ENCODE measurements at places on chromosomes 7 and 10.

DNA sequence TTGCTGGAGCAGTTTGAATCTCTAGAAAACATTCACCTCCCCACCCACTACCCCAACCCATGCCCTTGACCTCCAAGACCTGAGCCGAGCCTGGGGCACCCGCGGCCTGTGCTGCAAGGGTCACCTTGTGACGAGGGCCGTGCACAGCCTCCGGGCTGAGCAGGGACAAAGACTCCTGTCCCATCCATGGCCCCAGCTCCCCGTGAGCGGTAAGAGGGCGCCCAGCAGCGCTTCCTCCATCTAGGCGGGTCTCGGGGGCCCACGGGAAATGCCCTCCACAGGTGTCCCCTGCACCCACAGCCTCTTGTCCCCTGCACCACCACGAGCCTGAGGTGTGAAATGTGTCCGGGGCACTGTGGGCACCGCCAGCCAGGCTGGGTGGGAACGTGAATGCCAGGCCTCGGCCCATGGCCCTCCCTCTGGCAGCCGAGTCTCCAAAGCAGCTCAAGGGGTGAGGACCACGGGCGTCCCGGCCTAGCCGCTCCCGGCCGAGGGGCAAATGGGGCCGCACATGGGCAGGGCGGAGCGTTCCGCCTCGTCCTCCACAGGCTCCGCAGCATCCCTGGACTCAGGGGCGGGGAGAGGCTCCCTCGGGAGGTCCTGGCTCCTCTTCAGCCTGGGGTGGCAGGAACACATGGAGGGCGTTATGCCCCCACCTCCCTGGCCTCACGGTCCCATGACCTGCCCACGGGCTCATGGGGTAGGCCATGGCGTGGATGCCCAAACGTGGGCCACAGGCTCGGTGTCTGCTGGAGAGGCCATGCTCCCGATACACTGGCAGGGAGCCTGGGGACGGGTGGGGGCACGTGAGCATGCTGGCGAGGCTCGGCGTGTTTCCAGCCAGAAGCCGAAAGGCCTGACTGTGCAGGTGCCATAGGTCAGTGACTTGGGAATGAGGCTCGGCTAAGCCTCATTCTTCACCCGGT, 21.1 kb downstream of the DPYSL4 start:
- no peak for DNase-seq

DNA sequence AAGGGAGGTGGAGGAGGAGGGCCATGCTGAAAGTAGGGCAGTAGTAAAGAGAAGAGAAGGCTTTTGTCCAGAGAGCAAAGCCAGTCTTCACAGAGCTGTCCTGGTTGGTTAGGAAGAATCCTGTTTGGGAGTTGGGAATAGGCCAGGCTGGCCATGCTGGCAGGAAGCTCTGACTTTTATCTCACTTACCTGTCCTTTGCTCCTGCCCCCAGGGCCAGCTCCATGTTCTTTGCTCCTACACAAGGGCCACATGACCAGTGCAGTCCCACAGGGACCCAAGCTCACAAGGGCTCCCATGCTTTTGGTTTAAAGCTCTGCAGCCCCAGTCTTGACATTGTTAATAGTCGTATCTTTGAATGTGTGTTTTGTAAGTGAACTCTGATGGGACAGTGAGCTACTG, 161.6 kb upstream of the KMT2E start:
- no peak for DNase-seq

DNA sequence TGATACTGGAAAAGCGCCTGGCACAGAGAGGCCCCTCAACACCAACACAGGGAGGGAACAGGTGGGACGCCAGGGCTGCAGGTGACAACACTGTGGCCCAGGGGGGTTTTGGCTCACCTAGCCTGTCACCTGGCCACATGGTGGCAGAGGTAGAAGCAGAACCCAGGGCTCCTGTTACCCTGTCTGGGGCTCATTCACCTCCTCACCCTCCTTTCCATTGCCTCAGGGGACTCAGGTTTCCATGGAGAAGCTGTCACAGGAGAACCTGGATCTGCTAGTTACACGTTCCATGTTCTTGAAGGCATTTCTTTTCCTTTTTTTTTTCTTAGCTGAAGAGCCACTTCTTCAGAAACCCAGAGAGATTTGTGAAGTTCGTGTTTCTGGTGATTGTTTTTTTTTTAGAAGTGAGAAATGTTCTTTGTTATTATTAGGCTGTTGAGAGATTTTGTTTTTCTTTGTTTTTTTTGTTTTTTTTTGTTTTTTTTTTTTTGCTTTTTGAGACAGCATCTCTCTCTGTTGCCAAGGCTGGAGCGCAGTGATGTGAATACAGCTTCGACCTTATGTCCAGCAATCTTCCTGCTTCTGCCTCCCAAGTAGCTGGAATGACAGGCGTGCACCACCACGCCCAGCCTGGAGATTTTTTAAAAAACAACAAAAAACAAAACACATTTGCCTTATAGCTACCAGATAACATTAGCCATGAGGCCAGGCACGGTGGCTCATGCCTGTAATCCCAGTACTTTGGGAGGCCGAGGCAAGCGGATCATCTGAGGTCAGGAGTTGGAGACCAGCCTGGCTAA, 16.0 kb downstream of the DENND2A start:
- DNase-seq = no peak

GRCh38 chr10:112366992-112367391, 6.9 kb upstream of the ACSL5 start:
- no peak for DNase-seq

DNA sequence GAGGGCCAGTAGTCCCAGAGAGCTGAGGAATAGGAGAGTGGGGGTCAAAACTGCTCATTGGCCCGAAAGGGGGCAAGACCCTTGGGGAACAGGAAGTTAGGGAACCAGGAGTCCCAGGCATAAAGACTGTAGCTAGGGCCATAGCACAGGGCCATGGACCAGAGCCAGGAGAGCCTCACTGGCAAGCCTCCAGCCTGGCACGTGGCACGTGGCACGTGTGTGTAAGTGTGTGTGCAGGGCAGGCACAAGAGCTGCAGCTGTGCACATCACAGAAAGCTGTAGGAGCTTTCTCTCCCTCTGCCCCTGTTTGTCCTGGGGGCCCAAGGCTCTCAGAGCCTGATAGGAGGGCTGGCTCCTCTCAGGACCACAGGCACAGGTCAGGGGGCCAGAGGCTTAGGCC, 47.8 kb upstream of the SLF2 start:
- no peak for DNase-seq

DNA sequence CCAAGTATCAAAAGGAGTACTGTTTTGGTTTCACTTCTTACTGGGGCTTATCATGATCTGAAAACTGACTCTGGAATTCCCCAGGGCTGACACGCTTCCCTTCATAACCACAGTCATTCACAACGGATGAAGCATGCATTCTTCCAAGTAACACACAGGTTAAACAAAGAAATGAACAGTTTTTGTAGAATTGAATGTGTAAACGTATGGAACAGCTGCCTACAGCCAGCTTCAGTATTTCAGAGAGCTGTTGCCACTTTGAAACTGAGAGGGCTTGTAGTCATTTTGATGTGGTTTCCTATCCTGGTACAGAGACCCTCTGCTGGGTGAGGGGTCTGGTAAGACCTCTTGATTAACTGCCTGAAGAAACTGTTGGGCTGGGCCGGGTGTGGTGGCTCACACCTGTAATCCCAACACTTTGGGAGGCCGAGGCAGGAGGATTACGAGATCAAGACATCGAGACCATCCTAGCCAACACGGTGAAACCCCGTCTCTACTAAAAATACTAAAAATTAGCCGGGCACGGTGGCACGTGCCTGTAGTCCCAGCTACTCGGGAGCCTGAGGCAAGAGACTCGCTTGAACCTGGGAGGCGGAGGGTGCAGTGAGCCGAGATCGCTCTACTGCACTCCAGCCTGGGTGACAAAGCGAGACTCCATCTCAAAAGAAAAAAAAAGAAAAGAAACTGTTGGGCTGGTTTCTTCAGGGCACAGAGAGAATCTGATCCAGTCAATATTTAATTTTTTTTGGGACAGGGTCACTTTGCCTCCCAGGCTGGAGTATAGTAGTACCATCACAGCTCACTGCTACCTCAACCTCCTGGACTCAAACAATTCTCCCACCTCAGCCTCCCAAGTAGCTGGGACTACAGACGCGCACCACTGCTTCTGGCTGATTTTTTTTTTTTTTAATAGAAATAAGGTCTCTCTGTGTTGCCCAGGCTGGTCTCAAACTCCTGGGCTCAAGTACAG, 4.7 kb downstream of the NFE2L3 start:
- no peak for DNase-seq

GRCh38 chr7:50553973-50554372, 11.2 kb downstream of the DDC start:
- DNase-seq = no peak

DNA sequence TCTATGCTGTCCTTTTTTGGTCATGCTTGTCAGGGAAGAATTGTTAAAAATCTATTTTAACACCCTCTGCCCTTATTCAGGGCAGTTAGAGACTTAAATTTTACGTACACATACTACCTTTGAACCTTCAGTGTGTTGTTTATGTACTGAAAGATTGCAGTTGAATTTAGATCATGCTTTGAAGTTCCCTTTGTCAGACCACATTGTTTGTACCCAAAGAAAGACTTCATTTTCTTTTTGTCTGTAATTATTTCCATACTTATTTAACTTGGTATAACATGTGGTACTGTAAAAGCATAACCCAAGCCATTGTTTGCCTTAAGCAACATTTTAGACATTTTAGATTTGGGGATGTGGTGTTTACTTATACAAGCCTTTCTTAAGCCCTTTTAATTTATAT, 96.1 kb downstream of the MMRN2 start:
- DNase-seq = no peak

- no peak for DNase-seq
These were observed at the start of gene PTPRZ1 for GRCh38 chr7:121872831-121873288. TSS of gene PTPRZ1 (plus strand) at chr7:121873161. CDS start at chr7:121873500, 339 bp downstream.

DNA sequence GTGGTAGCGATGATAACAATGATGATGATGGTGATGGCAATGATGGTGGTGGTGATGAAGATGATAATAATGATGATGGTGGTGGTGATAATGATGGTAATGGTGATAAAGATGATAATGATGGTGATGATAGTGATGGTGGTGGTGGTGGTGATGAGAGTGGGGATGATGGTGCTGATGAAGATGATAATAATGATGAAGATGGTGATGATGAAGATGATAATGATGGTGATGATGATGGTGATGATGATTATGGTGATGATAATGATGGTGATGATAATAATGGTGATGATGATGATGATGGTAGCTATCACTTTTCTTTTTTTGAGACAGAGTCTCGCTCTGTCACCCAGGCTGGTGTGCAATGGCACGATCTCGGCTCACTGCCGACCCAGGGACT, 144.5 kb upstream of the PCBD1 start:
- no peak for DNase-seq

DNA sequence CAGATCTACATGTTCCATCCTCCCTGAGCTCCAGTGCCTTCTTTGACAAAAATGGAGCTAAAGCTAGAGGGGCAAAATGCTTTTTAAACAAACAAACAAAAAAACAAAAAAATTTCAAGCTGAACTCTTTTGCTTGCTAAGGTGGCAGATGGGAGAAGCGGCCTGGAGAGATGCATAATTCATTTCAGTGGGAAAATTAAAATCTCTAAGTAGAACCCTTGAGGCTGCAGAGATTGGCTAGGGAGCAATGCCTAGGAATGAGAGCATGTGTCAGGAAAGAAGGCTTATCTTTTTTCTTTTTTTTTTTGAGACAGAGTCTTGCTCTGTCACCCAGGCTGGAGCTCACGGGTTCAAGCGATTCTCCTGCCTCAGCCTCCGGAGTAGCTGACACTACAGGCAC, 46.4 kb upstream of the SAMD8 start:
- DNase-seq = no peak

GRCh38 chr10:122176232-122177213, 94.6 kb upstream of the BTBD16 start:
- DNase-seq = no peak

DNA sequence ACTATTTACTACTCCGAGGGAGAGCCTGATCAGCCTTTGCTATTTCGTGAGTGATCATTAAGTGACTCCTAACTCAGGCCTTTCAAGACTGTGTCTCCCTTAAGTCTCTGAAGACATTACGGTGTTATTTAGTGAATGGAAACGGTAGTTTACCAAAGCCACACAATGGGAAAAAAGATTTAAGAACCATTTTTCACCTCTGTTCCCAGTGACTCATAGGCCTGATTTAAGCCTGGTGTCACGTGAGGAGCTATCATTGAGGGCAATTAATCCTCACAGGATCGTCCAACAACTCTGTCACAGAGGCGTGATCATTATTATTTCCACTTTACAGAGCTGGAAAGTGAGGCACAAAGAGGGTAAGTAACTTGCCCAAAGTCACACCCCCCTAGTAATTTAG, 20.3 kb downstream of the C10orf90 start:
- no peak for DNase-seq

DNA sequence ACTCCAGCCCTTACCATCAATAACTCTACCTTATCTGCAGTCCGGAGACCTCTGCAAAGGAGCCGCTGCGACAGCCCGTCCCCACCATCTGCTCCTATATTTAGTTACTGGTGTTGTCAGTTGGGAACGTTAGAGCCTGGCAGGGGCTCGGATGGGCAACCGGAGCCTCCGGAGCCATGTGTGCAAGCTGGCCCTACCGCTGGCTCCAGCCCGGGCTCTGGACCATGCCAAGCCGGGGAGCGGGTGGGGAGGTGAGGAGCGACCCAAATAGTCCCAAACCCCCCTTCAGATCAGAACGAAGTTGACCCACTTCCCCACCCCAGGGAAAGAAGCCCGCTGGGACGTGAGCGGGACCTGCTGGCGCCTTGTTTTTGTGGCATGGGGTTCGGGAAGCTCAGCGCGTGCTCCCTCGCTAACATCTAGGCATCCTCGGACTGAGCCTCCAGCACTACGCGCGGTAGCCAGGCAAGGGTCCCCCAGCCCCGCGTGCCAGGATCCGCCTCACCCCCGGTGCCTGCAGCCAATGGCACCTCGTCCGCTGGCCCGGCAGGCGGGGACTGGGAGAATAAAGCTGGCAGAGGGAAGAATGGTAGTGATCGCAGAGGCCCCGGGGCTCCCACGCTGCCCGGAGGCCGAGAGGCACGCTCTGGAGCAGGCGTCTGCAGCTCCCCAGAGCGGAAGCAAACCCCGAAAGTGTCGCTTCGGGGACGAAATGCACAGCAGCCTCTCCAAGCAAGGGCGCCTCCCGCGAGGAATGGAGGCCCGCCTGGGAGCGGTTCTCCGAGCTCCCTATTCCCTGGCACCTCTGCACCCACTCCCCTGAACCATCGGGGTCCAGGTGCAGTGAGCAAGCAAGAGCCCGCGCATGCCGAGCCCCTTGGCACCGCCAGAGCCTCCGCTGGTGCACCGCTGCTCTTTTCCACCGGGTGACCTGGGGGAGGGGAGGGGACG, 679 bp downstream of the LRRC20 start:
- no peak for DNase-seq

GRCh38 chr7:90244565-90244908, 437 bp upstream of the CFAP69 start:
- no peak for DNase-seq

GRCh38 chr10:129381741-129382140, 85.3 kb upstream of the MGMT start:
- DNase-seq = no peak

DNA sequence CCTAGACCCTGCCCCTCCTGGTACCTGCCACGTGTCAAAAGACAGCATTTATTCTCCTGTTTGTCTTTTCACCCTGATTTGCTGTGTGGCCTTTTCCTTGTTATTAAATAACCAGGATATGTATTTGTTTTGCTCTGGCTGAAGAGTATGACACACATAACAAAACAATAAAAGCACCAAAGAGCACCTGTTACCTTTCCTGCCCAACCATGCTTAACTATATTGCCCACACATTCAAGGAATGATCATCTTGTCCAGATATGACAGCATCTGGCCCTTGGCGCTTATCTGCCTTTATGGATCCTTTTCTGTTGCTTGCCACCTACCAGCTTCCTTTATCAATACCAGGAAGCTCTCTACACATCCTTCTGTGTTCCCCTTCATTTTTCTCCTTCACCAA, 357.7 kb downstream of the FGFR2 start:
- no peak for DNase-seq
